ENCODE measurements at places on chromosomes 4 and X.
A peak's percentile ranks its signal among the peaks of the same experiment; 100 is the strongest.

- no peak for DNase-seq
These were observed 23.8 kb downstream of the SMIM20 start for GRCh38 chr4:25937801-25938200.

- DNase-seq = no peak
These were observed 10.2 kb downstream of the CD40LG start for GRCh38 chrX:136658151-136658550.

DNA sequence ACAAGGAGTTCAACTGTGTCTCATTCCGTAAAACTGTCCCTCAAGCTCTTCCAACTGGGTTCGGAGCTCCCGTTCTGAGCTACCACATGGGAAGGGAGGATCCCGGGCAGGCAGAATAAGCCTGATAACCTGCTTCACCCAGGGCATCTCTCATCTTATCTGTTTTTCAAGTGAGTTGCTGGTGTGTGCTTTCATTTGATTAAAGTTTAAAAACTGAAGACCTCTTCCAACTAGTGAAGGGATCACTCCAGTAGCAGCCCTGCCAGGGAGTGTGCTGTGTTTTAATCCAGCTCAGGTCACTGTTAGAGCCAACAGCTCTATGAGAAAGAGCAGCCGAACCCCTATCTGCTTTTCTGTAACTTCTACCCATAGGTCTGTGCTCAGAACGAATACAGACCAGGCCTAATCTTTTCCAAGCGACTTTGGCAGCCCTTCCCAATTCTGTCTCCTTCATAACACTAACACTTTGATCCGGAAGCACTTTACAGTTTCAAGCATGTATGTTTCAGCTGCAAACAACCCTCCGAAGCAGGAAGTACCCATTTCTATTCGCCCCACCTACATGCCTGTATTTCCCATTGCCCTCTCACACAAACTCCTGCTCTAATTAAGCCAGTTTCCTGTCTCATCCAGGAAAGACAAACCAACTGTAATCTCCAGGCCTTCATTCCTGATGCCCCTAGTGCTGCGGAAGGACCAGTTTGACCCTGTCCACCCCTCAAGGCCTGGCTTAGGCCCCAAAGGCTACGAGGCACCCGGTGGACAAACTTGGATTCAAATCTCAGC lies 60.9 kb downstream of the IRF2 start:
- peak; percentile 37 for DNase-seq

GRCh38 chr4:26418107-26418506 lies 72.2 kb downstream of the CCKAR start:
- DNase-seq = no peak

DNA sequence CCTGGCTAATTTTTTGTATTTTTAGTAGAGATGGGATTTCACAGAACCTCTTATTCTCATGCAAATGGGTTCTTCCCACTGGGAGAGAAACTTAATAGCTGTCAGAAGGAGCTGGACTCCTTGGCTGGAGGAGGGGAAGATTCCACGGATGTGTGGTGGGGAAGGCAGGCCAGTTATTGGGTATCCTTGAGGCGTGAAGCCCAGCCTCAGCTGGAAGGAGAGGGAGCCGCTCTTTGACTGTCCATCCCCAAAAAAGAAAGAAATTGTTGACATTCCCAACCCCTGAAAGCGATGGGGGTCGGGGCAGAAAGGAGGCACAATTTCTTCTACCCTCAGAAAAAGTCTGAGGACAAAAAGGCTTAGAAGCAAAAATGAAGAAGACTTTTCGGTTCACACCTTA lies 983.1 kb upstream of the PABPC4L start:
- no peak for DNase-seq
